Heart right ventricle (tissue), 16 donors: ENCODE measurements at places on chromosomes 11 and 22. TPM values are rescaled to one million over a fixed set of nuclear protein-coding genes. Genes with fewer than 3 reads are reported as not detected.

Gene PTPN5
- 5.8 TPM for polyA plus RNA-seq

Gene CRYBB3
- polyA plus RNA-seq: 0.37 TPM

Gene MISFA
- 18.4 TPM for polyA plus RNA-seq

GRCh38 chr11:123588117-123588863 lies 66.1 kb downstream of the SCN3B start:
- DNase-seq: no peak

GRCh38 chr11:33899400-33900037 lies 7.6 kb upstream of the LMO2 start:
- DNase-seq: peak; percentile 88

DNA sequence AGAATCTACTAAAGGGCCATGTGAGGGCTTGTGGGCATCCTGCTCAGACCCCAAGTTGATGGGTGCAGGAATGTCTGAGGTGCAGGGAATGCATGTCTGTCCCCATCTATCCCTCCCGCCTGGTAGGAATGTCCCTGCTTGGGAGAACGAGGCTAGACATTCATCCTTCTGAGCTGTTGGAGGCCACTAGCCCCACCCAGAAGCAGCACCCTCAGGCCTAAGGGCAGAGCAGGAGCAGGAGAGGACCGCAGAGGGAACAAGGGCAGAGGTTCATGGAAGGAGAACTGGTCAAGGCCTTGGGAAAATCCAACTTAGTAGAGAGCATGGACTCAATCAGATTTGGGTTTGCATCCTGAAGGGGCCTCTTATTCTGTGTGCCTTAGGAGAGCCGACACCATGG lies 22.1 kb upstream of the LMO1 start:
- no peak for DNase-seq

GRCh38 chr11:78350646-78351165 lies 66.9 kb downstream of the GAB2 start:
- DNase-seq: no peak

GRCh38 chr11:130629039-130629438 lies 180.6 kb downstream of the ADAMTS15 start:
- DNase-seq: no peak

Gene C11orf52
- polyA plus RNA-seq: 3.0 TPM

- no peak for DNase-seq
Measured at GRCh38 chr22:50058906-50059880, 1.1 kb upstream of the TTLL8 start.

GRCh38 chr11:113998574-113998973 lies 23.7 kb downstream of the HTR3A start:
- DNase-seq: no peak

- no peak for DNase-seq
Measured at GRCh38 chr11:126432525-126432924, 77.0 kb downstream of the ST3GAL4 start.

Gene HEPHL1
- not detected for polyA plus RNA-seq

Gene DDTL
- polyA plus RNA-seq: 3.1 TPM

- DNase-seq: no peak
Measured at GRCh38 chr11:134469627-134470026, 57.6 kb upstream of the B3GAT1 start.

Gene ZC3H12C
- polyA plus RNA-seq: 2.1 TPM

DNA sequence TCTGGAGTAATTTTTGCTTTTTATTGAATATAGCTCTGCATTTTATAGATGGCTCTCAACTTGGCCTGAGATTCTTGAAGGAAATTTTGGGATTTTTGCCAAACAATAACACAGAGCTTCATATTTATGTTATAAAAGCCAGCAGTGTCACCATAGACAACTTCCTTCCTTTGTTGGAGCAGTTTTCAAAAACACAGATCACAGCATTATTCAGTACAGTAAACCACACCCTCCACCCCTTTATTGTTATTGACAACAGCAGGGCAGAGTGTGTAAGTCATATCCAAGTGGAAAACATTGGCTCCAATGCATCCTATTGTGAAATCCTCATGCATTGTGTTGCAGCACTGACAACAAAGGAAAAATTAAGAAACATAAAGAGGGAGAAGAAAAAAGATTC lies 62.6 kb upstream of the PRSS23 start:
- DNase-seq: no peak

DNA sequence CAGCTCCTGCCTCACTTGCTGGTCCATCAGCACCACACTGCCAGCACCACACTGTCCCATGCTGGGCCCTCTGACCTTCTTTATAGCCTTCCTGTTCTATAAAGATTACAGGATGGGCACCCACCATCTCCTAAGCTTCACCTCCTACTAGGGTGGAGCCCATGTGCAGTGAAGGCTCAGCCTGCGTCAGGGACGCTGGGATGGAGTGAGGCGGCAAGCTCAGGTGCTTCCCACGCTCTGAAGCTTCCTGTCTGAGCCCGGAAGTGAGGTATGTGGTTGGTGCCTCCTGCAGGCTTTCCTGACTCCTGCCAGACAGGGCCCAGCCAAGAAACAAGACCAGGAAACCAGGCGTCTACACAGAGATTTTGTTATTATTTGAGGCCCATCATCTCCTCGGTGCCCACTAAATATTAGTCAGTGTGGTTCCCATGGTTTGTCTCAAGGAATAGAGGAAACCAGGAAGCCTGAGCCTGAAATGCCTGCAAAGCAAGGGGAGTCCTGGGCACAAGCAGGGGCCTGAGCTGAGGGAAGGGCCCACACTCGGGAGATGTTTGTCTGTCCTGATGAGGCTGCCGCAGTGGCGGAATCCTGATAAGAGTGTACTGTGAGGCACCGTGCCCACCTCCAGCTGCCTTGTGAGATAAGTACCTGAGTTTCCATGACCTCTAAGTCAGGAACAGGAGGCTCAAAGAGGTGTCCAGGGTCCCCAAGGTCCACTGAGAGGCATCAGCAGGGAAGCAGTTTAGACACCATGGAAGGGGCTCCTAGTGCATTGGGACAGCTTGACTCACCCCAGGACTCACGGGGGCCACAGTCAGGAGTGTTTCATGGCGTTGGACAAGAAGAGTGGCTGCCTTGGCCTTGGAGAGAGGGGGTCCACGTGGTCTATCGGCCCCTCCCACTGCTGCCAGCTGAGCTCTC lies 22.0 kb downstream of the RSPH14 start:
- DNase-seq: no peak
